ENCODE measurements at places on chromosomes 7 and 10.

DNA sequence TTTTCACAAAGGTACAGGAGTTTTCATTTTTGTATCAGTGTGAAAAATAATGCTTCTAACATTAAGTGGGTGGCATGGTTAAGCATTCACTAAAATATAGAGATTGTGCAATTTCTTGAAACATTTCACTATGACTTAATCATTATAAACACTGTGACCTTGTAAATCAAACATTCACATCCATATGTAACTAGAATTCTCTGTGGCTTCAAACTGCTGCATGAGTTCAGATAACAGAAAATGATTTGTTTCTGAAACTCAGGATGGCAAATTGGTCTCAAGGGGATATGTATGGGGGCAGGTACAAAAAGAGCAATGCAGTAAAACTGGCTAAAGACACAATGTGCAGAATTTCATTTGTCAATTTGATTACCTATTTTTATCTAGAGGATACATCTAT, 3.8 kb downstream of the FAM133B start:
- DNase-seq, result no peak

GRCh38 chr10:102660888-102661657, 16.8 kb downstream of the TRIM8 start:
- no peak for DNase-seq

DNA sequence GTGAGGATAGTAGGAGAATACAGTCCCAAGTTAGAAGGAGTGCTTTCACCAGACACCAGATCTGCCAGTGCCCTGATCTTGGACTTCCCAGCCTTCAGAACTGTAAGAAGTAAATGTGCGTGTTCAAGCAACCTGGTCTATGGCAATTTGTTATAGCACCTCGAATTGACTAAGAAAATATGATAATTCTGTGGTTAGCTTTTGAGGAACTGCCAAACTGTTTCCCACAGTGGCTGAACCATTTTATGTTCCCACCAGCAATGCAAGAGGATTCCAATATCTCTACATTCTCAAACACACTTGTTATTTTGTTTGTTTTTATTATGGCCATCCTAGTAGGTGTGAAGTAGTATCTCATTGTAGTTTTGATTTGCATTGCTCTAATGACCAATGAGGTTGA, 47.0 kb downstream of the RBM20 start:
- no peak for DNase-seq

GRCh38 chr7:100190048-100190711, 12.5 kb downstream of the STAG3 start:
- no peak for DNase-seq

GRCh38 chr7:135239263-135239662, 5.6 kb downstream of the STRA8 start:
- DNase-seq, result no peak

GRCh38 chr10:114682532-114682931, 24.5 kb upstream of the ABLIM1 start:
- no peak for DNase-seq

- DNase-seq, result no peak
Observed at GRCh38 chr7:117982071-117983055, 109.1 kb upstream of the CTTNBP2 start.

DNA sequence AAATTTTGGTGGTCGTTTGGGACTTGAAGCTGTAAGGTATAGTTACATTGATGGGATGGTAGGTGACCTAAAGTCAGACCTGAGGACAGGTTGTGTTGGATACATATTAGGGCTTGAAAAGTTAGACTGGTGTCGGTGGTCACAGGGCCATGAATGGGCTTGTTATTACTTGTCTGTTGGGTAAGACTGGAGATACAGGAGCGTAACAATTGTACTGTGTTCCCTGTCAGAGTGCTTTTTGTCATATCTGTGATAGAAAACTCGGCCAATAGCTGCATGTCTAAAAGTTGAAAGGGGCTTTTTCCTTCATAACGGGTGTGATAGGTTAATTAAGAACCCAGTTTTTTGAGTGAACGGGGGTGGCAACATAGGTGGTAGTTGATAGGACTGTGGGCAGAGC, 13.5 kb upstream of the CHST3 start:
- DNase-seq, result no peak

DNA sequence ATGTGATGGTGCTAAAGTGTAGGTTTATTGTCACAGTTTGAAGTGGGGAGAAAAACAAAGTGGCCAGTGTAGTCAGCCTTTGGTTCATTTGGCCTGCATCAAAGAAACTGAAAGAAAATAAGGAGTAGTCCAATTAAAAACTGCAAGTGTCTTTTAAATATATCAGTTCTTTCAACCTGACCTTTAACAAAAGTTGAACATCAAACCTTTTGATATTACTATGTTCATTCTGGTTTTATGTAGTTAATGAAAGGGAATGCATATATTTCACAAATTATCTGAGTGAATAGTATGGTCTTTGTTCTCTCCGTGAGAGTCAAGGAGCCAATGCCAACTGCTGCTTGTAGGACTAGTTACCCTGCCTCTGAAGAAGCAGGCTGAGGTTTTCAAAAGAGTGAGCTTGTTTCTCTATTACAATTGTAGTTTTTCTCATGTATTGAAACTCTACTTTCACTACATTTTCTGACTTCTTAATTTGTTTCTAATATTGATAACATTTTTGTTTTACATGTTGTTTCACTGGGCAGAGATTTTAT, 1160.8 kb upstream of the LRRTM3 start:
- no peak for DNase-seq

- DNase-seq, result no peak
Observed at GRCh38 chr7:42104694-42105093, 132.3 kb downstream of the GLI3 start.

DNA sequence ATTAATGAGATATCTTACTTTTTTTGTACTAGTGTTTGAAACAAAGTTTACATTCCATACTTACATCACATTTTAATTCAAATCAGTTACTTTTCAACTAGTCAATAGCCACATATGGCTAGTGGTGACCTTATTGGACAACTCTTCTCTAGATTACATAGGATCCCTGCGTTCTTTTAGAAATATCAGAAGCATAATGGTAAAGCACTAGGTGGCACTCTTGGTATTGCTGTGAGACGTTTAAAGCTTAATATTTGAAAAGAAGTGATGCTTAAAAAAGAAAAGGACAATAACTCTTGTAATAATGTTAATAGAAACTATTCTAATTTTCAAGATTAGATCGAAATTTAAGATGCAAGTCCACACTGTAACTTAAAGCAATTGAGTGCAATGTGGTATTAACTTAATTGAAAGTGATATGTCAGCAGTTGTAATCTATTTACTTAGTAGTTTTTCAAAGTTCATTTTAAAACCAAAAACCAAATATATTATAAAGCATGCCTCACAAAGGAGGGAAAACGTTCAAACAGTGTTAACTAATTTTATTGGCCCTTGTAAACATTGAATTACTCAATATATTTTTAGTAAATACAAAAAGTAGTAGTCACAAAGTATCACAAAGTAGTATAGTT, 339.1 kb downstream of the ATRNL1 start:
- DNase-seq, result no peak

All from stimulated activated CD8-positive, alpha-beta memory T cell treated with anti-CD3 and anti-CD28 coated beads, Interleukin-7, amount 100 ng/mL, for 1 hour (primary cell).